A673 (cell line): ENCODE measurements at places on chromosomes 11 and 22. TPM values are rescaled to one million over a fixed set of nuclear protein-coding genes. Genes with fewer than 3 reads are reported as not detected.
A peak's percentile ranks its signal among the peaks of the same experiment; 100 is the strongest.

GRCh38 chr11:68683536-68684384, 584 bp upstream of the GAL start:
- peaks cover 31% of the 10 kb centered on the region for H3K27me3 ChIP-seq
- H3K4me3 ChIP-seq = peak overlapping the region; percentile 39
- no peak overlapping the region for H3K27ac ChIP-seq
- DNase-seq = no peak
- H3K36me3 ChIP-seq = no peaks in the 10 kb centered on the region

DNA sequence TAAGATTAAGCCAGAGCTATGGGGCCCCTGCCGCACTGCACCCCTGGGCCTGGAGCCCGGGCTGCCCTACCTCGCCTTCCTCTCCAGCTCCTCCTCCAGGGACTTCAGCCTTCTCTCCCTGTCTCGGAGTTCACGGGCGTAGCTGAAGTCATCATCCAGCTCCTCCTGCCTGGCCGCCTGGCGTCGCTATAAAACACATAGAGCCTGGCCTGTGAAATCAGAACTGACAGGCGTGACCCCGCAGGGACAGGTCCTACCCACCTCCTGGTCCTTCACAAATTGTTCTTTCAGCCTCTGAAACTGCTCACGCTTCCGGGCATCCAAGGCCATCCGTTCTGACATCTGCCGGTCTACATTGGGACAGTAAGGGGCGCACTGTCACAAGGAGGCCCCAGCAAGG, 20.8 kb downstream of the TUBGCP6 start:
- H3K4me3 ChIP-seq = no peak overlapping the region
- H3K27ac ChIP-seq = no peak overlapping the region
- peaks cover 8% of the 10 kb centered on the region for H3K4me1 ChIP-seq
- no peaks in the 10 kb centered on the region for H3K27me3 ChIP-seq
- no peak for DNase-seq

GRCh38 chr11:115886422-115886733, 382.2 kb upstream of the CADM1 start:
- no peak overlapping the region for H3K4me3 ChIP-seq
- no peak overlapping the region for H3K27ac ChIP-seq
- DNase-seq = no peak

GRCh38 chr22:25680956-25681355, 61.0 kb upstream of the MYO18B start:
- no peak overlapping the region for H3K27ac ChIP-seq
- H3K4me1 ChIP-seq = no peaks in the 10 kb centered on the region
- no peak for DNase-seq
- H3K4me3 ChIP-seq = no peak overlapping the region

DNA sequence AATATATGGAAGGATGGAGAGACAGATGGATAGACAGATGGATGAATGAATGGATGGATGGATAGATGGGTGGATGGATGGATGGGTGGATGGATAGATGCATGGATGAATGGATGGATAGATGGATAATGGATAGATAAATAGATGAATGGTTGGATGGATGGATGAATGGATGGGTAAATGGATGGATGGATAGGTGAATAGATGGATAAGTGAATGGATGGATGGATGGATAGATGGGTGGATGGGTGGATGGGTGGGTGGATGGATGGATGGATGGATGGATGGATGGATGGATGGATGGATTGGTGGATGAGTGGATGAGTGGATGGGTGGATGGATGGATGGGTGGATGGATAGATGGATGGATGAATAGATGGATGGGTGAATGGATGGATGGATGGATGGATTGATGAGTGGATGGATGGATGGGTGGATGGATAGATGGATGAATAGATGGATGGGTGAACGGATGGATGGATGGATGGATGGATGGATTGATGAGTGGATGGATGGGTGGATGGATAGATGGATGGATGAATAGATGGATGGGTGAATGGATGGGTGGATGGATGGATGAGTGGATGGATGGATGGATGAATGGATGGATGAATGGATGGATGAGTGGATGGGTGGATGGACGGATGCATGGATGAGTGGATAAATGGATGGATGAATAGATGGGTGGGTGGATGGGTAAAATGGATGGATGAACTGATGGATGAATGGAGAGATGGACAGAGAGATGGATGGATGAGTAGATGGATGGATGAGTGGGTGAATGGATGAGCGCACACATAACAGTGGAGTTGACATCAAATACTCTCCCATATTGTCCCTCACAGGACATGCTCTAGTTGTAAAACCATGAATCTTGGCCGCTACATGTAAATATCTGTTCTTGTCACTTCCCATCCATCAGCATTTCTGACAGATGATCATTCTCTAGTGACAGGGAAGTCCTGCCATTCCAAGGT, 8.8 kb downstream of the LSP1 start:
- H3K36me3 ChIP-seq = no peaks in the 10 kb centered on the region
- no peak for DNase-seq
- H3K4me1 ChIP-seq = no peaks in the 10 kb centered on the region
- no peak overlapping the region for H3K4me3 ChIP-seq

The ART5 gene
- total RNA-seq = not detected in 2 replicates

The DGCR2 gene
- total RNA-seq = 41.1 and 47.3 TPM in 2 replicates

- no peaks in the 10 kb centered on the region for H3K4me1 ChIP-seq
- no peak overlapping the region for H3K4me3 ChIP-seq
- no peak for DNase-seq
- H3K36me3 ChIP-seq = no peaks in the 10 kb centered on the region
Measured at GRCh38 chr22:10741210-10741609, 4786.8 kb upstream of the OR11H1 start.

- no peaks in the 10 kb centered on the region for H3K27me3 ChIP-seq
- peaks cover 8% of the 10 kb centered on the region for H3K4me1 ChIP-seq
- H3K4me3 ChIP-seq = no peak overlapping the region
- no peak overlapping the region for H3K27ac ChIP-seq
Measured at GRCh38 chr11:114088836-114089235, 29.3 kb downstream of the ZBTB16 start.

- peaks cover 74% of the 10 kb centered on the region for H3K27me3 ChIP-seq
- no peaks in the 10 kb centered on the region for H3K36me3 ChIP-seq
- no peak overlapping the region for H3K4me3 ChIP-seq
- no peak for DNase-seq
- H3K27ac ChIP-seq = no peak overlapping the region
Measured at GRCh38 chr11:128582496-128583366, 4.6 kb downstream of the ETS1 start.

DNA sequence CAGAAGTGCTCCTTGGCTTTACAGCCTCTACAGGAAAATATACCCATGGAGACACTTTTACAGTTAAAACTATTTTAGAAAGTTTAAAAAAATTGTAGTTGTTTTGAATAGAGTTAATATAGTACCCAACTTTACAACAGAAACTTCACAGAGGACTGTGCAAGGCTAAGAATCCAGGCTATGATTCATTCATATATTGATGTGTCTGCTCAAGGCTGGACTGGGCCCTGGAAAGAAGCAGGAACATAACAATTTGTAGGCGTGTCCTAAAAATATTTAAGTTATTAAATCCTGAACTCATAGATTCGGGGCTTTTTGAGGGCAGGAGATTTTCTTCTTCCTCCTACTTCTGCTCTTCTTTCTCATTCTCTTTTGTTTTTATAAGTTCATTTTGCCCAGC, 291.5 kb upstream of the CCDC179 start:
- DNase-seq = no peak
- no peaks in the 10 kb centered on the region for H3K36me3 ChIP-seq
- no peak overlapping the region for H3K27ac ChIP-seq
- H3K27me3 ChIP-seq = no peaks in the 10 kb centered on the region
- no peak overlapping the region for H3K4me3 ChIP-seq

DNA sequence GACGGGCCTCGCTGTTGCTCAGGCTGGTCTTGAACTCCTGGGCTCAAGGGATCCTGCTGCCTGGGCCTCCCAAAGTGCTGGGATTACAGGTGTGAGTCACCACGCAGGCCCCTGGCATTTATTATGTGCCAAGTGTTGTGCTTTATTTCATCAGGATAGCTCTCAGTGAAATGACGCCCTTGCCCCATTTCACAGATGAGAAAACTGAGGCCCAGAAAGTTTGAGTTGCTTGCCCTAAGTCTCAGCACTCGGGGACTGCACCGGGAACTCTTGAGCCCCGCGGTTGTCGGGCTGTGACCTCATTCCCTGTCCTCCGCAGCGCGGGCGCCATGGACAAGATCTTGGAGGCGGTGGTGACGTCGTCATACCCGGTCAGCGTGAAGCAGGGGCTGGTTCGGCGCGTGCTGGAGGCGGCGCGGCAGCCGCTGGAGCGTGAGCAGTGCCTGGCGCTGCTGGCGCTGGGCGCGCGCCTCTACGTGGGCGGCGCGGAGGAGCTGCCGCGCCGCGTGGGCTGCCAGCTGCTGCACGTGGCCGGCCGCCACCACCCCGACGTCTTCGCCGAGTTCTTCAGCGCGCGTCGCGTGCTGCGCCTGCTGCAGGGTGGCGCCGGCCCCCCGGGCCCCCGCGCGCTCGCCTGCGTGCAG, 7.3 kb downstream of the USP35 start:
- no peaks in the 10 kb centered on the region for H3K36me3 ChIP-seq
- no peak overlapping the region for H3K4me3 ChIP-seq
- no peak for DNase-seq
- no peaks in the 10 kb centered on the region for H3K27me3 ChIP-seq
- H3K4me1 ChIP-seq = no peaks in the 10 kb centered on the region

- no peaks in the 10 kb centered on the region for H3K27me3 ChIP-seq
- H3K27ac ChIP-seq = no peak overlapping the region
- H3K4me3 ChIP-seq = no peak overlapping the region
- H3K4me1 ChIP-seq = no peaks in the 10 kb centered on the region
- DNase-seq = no peak
Measured at GRCh38 chr11:44718612-44719390, 8.0 kb upstream of the TSPAN18 start.

DNA sequence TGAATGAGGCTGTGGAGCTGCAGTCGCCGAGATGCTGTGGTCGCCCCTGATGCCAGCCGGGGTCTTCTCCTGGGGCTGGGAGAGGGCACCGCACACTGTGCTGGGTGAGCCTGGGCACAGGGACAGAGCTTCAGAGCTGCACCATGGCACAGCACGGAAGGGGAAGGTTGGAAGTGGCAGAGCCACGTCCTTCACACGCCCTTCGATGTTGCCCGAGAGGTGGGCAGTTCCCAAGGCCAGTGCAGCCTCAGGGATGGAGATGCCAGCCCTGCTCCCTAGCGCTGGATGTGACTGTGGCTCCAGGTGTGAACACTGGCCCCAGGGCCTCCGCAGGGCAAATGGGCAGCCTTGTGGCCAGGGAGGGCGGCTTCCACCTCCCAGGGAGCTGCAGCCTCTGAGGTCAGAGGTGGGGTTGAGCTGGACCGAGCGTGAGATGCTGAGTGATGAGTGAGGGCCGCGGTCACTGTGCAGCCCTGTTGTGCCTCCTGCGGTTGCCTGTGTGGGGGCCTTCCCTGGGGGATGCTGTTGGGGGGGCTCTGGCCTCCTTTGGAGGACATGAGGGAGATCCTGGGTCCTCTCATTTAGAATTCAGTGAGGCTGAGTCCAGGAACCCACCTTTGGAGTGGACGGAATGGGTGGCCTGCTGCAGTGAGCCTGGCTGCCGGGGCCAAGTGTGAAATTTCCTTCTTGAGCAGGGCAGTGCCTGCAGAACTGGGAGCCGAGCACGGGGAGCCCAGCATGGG, 1090.0 kb downstream of the BRD1 start:
- no peaks in the 10 kb centered on the region for H3K27me3 ChIP-seq
- no peak overlapping the region for H3K4me3 ChIP-seq
- no peaks in the 10 kb centered on the region for H3K4me1 ChIP-seq
- H3K36me3 ChIP-seq = no peaks in the 10 kb centered on the region
- no peak for DNase-seq
- no peak overlapping the region for H3K27ac ChIP-seq

GRCh38 chr11:88744140-88744539, 321.6 kb downstream of the GRM5 start:
- H3K4me3 ChIP-seq = no peak overlapping the region
- no peak for DNase-seq
- H3K4me1 ChIP-seq = no peaks in the 10 kb centered on the region
- no peaks in the 10 kb centered on the region for H3K36me3 ChIP-seq

The CATSPER1 gene
- not detected in 2 replicates for total RNA-seq

GRCh38 chr22:48157676-48158075, 1395.2 kb downstream of the TBC1D22A start:
- no peaks in the 10 kb centered on the region for H3K4me1 ChIP-seq
- no peaks in the 10 kb centered on the region for H3K36me3 ChIP-seq
- no peak overlapping the region for H3K4me3 ChIP-seq
- H3K27me3 ChIP-seq = peaks cover 4% of the 10 kb centered on the region

- peaks cover 9% of the 10 kb centered on the region for H3K27me3 ChIP-seq
- no peak for DNase-seq
- no peak overlapping the region for H3K4me3 ChIP-seq
- no peaks in the 10 kb centered on the region for H3K36me3 ChIP-seq
Measured at GRCh38 chr11:34411791-34412190, 26.9 kb upstream of the CAT start.

GRCh38 chr22:26756675-26757293, 99.4 kb downstream of the MIAT start:
- no peaks in the 10 kb centered on the region for H3K27me3 ChIP-seq
- no peaks in the 10 kb centered on the region for H3K4me1 ChIP-seq
- H3K36me3 ChIP-seq = no peaks in the 10 kb centered on the region
- H3K27ac ChIP-seq = no peak overlapping the region

DNA sequence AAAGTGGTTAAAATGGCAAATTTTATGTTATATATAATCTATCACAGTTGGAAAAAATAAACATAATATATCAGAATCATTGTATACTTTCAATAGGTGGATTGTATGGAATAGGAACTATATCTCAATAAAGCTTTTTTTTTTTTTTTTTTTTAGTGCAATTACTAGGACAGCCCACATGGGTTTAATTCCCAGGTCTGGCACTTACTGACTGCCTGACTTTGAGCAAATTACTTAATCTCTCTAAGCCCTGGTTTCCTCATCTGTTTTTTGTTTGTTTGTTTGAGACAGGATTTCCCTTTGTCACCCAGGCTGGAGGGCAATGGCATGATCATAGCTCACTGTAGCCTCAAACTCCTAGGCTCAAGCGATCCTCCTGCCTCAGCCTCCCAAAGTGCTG, 26.1 kb upstream of the BAIAP2L2 start:
- DNase-seq = peak; percentile 17
- no peaks in the 10 kb centered on the region for H3K4me1 ChIP-seq
- no peaks in the 10 kb centered on the region for H3K27me3 ChIP-seq
- no peak overlapping the region for H3K27ac ChIP-seq
- no peak overlapping the region for H3K4me3 ChIP-seq
- H3K36me3 ChIP-seq = no peaks in the 10 kb centered on the region
